Hepatocyte (in vitro differentiated cells): ENCODE measurements at places on chromosomes 4 and X. TPM values are rescaled to one million over a fixed set of nuclear protein-coding genes. Genes with fewer than 3 reads are reported as not detected.

- H3K4me3 ChIP-seq: no peak overlapping the region
- no peak for DNase-seq
- H3K27ac ChIP-seq: no peak overlapping the region
- H3K27me3 ChIP-seq: no peaks in the 10 kb centered on the region
Measured at GRCh38 chr4:11368701-11369115, 60.0 kb downstream of the HS3ST1 start.

ENPP6 gene
- 0.03 TPM in 1 of 2 replicates, not detected in the other for total RNA-seq

DNA sequence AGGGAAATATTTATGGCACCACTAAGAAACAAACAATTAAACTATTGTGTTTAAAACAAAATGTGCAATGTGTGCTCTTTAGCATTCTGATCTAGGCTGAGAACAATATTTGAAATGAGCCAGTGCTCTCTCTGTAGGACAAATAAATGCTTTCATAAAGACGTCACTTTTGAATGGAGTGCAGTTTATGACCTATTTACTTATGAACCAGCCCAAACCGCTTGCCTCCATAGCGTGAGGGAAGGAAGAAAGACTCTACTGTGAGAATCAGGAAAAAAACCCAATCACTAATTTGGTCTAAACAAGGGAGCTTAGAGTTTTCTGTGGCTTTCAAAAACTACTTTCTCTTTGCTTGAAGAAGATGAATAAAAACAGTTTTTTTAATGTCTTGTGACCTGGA, 39.4 kb downstream of the SAT1 start:
- no peak overlapping the region for H3K4me3 ChIP-seq
- H3K27ac ChIP-seq: peak overlapping the region; percentile 95
- no peaks in the 10 kb centered on the region for H3K27me3 ChIP-seq
- peaks cover 12% of the 10 kb centered on the region for H3K4me1 ChIP-seq

DNA sequence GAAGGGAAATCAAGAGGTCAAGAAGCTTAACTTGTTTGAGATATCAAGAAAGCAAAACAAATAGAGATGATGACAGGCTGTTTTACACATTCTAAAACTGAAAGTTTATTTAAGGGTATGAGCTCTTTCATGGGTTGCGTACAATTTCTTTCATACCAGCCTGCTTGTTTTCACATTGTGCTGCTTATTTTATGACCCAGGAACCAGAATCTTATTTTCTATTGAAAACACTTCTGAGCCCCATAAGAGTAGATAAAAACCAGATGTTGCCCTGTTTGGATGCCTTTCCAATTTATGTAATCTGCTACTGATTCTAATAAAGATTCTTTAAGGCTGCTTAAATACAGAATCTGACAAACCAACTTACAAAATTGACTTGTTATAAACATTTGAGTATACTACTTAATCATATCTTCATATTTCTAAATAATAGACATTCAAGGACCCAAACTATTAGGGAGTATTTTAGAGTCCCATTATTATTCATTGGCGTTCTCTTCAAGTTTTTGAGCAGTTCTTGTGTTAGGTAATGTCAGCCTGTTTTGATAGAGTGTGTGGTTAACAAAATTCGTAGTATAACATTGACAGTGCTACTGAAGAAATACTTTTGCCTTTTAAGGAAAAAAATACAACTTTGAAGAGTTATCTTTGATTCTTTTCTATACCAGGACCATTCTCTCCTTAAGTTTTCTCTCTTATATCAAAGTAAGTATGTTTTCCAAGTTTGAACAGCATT, 74.4 kb downstream of the PDLIM5 start:
- H3K36me3 ChIP-seq: no peaks in the 10 kb centered on the region
- no peak for DNase-seq
- H3K4me3 ChIP-seq: no peak overlapping the region
- H3K27me3 ChIP-seq: no peaks in the 10 kb centered on the region

- no peaks in the 10 kb centered on the region for H3K27me3 ChIP-seq
- H3K4me3 ChIP-seq: no peak overlapping the region
Measured at GRCh38 chrX:139725720-139726119, 17.8 kb upstream of the MCF2 start.

GRCh38 chr4:163367651-163368050, 24.0 kb downstream of the NPY5R start:
- H3K27ac ChIP-seq: no peak overlapping the region
- no peaks in the 10 kb centered on the region for H3K36me3 ChIP-seq
- DNase-seq: peak; percentile 12

GRCh38 chr4:188242041-188242440, 102.8 kb downstream of the TRIML1 start:
- H3K27me3 ChIP-seq: no peaks in the 10 kb centered on the region
- H3K4me1 ChIP-seq: no peaks in the 10 kb centered on the region
- H3K27ac ChIP-seq: no peak overlapping the region
- H3K4me3 ChIP-seq: no peak overlapping the region
- DNase-seq: no peak
- no peaks in the 10 kb centered on the region for H3K36me3 ChIP-seq

DNA sequence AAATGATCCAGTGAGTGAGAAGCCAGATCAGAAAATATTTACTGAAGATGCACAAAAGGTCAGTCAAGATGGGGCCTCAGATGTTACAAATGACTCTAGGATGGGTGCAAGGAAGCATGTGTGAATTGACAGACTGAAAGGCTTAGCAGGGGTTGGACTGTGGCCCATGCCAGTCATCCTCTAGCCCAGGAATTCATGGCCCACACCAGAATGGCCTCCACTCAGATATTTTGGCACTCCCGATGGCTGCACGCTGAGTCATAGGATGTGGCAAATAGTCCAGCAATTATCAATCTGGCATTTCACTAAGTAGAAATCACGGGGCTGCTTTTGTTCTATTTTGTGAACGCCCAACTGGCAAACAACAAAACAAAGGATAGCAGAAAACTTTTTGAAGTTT, 406.5 kb downstream of the IQCM start:
- no peak for DNase-seq
- no peaks in the 10 kb centered on the region for H3K4me1 ChIP-seq
- no peaks in the 10 kb centered on the region for H3K27me3 ChIP-seq
- H3K4me3 ChIP-seq: no peak overlapping the region
- H3K36me3 ChIP-seq: no peaks in the 10 kb centered on the region
- H3K27ac ChIP-seq: no peak overlapping the region

GRCh38 chr4:17109126-17109525, 210.7 kb upstream of the LDB2 start:
- DNase-seq: no peak
- no peaks in the 10 kb centered on the region for H3K4me1 ChIP-seq
- no peak overlapping the region for H3K4me3 ChIP-seq
- H3K27me3 ChIP-seq: no peaks in the 10 kb centered on the region
- no peaks in the 10 kb centered on the region for H3K36me3 ChIP-seq

STK26 gene
- total RNA-seq: 43.3 and 48.0 TPM in 2 replicates

- H3K27ac ChIP-seq: no peak overlapping the region
- DNase-seq: peak; percentile 77
- no peaks in the 10 kb centered on the region for H3K27me3 ChIP-seq
- no peak overlapping the region for H3K4me3 ChIP-seq
Measured at GRCh38 chrX:100685284-100685996, 41.4 kb downstream of the SRPX2 start.

GRCh38 chrX:1239681-1240142, 27.3 kb upstream of the CRLF2 start:
- H3K36me3 ChIP-seq: no peaks in the 10 kb centered on the region
- DNase-seq: no peak
- H3K4me3 ChIP-seq: no peak overlapping the region
- no peaks in the 10 kb centered on the region for H3K27me3 ChIP-seq

FBXL5 gene
- total RNA-seq: 80.9 and 90.2 TPM in 2 replicates

DNA sequence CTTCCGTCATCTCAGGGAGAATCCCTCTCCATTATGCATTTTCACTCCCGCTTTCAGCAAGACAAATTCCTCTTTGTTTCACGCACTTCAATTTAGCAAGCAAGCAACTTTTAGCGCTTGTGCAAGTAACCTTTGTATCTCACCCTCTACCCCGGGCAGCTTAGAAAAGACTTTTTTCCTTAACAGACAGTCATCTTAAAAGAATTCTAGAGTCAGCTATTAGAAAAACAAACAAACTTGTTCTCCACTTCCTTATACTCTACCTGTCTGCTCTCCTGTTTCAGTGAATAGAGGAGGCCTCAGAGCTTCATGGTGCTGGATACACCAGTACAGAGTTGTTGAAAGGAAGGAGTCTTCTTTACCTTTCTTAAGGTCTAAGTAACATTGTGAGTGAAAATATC, 12.1 kb downstream of the TIGD2 start:
- no peaks in the 10 kb centered on the region for H3K27me3 ChIP-seq
- H3K36me3 ChIP-seq: no peaks in the 10 kb centered on the region
- peak overlapping the region; percentile 94 for H3K27ac ChIP-seq
- no peak overlapping the region for H3K4me3 ChIP-seq
- H3K4me1 ChIP-seq: peaks cover 27% of the 10 kb centered on the region

GRCh38 chrX:118763489-118763888, 36.1 kb downstream of the IL13RA1 start:
- no peak overlapping the region for H3K4me3 ChIP-seq
- DNase-seq: no peak
- H3K4me1 ChIP-seq: no peaks in the 10 kb centered on the region
- no peak overlapping the region for H3K27ac ChIP-seq

GLUD2 gene
- 12.6 and 15.2 TPM in 2 replicates for total RNA-seq

CTAG1B gene
- total RNA-seq: not detected in 2 replicates

CLIC2 gene
- 0.36 and 2.2 TPM in 2 replicates for total RNA-seq

GRCh38 chrX:71214604-71215337, 8.3 kb upstream of the GJB1 start:
- peak; percentile 61 for DNase-seq
- H3K36me3 ChIP-seq: no peaks in the 10 kb centered on the region
- H3K27ac ChIP-seq: peak overlapping the region; percentile 60
- H3K27me3 ChIP-seq: no peaks in the 10 kb centered on the region
- H3K4me3 ChIP-seq: no peak overlapping the region

GRCh38 chr4:176123710-176124407, 58.2 kb downstream of the WDR17 start:
- peaks cover 4% of the 10 kb centered on the region for H3K4me1 ChIP-seq
- H3K27me3 ChIP-seq: no peaks in the 10 kb centered on the region
- DNase-seq: peak; percentile 22
- no peak overlapping the region for H3K4me3 ChIP-seq

DNA sequence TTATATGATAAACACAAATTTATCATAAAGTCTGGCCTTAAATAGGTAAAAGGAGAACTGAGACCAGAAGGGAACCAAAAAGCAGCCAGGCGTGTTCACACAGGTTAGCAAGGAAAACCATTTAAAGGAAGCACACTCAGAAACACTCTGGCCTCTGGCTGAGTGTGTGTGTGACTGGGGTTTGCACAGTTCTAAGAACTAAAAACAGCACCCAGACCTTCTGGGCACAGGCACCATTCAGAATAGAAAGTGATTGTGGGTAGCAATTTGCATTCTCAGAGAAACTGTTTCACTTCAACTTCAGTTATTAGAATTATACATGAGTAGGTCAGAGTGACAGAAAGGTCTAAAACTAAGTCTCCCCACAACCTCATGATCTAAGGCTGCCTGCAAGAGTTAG, 10.0 kb downstream of the GPR82 start:
- H3K4me1 ChIP-seq: no peaks in the 10 kb centered on the region
- H3K36me3 ChIP-seq: no peaks in the 10 kb centered on the region
- no peaks in the 10 kb centered on the region for H3K27me3 ChIP-seq
- no peak overlapping the region for H3K4me3 ChIP-seq
- H3K27ac ChIP-seq: no peak overlapping the region

DNA sequence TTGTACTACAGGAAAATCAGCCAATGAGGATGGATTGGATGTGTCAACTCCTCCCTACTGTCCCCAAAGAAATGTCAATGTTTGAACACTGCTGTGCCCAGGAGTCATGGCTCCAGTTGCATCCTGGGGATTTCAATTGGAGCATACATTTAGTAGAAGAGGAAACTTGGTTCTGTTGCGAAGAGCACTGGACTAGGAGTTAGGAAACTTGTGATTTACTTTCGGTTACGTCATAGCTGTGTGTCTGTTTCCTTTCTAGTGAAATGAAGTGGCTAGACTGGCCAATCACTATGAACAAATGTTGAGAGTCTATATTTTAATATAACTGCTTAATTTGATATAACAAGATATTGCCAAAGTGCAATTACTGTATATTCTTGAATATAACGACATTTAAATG, 35.2 kb downstream of the ARL9 start:
- no peak for DNase-seq
- no peaks in the 10 kb centered on the region for H3K27me3 ChIP-seq
- no peaks in the 10 kb centered on the region for H3K4me1 ChIP-seq
- H3K4me3 ChIP-seq: no peak overlapping the region
- H3K36me3 ChIP-seq: no peaks in the 10 kb centered on the region

DNA sequence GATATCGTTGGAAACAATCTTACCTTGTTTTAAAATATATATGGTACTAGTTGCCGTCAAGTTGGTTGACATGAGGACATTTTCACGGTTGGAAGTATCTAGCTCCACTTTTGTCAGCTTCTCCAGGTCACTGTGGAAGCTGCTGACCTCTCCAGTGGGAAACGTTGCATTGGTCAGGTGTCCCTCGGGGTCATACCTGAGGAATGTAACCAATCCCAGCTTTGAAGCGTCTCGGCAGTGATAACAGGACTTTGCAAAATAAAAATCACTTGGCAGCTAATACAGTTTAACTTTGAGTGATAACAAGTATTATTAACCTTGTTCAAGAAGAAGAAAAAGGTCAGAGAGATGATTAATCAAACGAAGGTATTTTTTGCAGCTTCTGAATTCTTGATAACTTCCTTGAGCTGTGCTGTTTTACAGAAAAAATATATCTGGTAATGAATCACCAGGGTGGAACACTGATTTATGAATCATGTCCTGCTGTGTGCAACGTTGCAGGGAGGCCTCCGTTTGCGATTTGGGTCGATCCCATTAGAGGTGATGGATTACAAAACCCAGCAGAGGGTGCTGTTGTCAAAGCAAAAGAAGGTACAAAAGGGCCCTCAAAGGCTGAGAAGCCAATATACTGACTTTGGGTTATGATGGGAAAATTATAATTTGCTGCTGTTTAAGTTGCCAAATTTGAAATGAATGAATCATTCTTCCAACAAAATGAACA, 60.1 kb downstream of the SH2D1A start:
- H3K36me3 ChIP-seq: no peaks in the 10 kb centered on the region
- H3K27ac ChIP-seq: no peak overlapping the region
- peak; percentile 73 for DNase-seq
- H3K4me1 ChIP-seq: no peaks in the 10 kb centered on the region

PPP1R2C gene
- not detected in 2 replicates for total RNA-seq

CSN1S1 gene
- not detected in 2 replicates for total RNA-seq

WFS1 gene
- 32.5 and 43.1 TPM in 2 replicates for total RNA-seq

SMIM43 gene
- total RNA-seq: 0.08 TPM in 1 of 2 replicates, not detected in the other

MAGED1 gene
- 248 and 262 TPM in 2 replicates for total RNA-seq

- H3K4me3 ChIP-seq: no peak overlapping the region
- no peaks in the 10 kb centered on the region for H3K4me1 ChIP-seq
- H3K27me3 ChIP-seq: no peaks in the 10 kb centered on the region
- no peak for DNase-seq
Measured at GRCh38 chrX:3585719-3586118, 127.7 kb downstream of the PRKX start.

- no peak for DNase-seq
- no peaks in the 10 kb centered on the region for H3K27me3 ChIP-seq
- H3K4me1 ChIP-seq: no peaks in the 10 kb centered on the region
- no peak overlapping the region for H3K4me3 ChIP-seq
- no peaks in the 10 kb centered on the region for H3K36me3 ChIP-seq
- no peak overlapping the region for H3K27ac ChIP-seq
Measured at GRCh38 chr4:177508662-177509061, 66.4 kb upstream of the AGA start.

- no peaks in the 10 kb centered on the region for H3K36me3 ChIP-seq
- no peak overlapping the region for H3K4me3 ChIP-seq
- no peak overlapping the region for H3K27ac ChIP-seq
Measured at GRCh38 chr4:38606587-38606905, 57.5 kb upstream of the KLF3 start.
